ENCODE measurements at places on chromosomes 6 and 20. TPM values are rescaled to one million over a fixed set of nuclear protein-coding genes. Genes with fewer than 3 reads are reported as not detected.

DNA sequence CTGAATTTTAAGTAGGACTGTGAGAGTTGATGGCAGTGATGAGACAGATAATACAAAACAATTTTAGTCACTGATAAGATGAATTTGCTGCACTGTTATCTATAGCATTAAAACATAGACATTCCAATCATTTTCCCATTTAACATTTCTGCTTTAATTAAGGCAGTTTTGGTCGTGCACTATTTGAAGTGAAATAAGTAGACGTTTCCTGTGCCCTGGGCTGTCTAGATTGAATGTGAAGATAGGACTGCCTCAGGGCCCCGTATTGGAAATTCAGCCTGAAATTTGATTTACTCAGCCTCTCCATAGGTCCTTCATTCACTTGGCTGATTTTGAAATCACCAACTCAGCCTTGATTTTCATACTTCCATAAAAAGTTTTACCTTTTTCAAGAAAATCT, 48.3 kb downstream of the ARID1B start:
- no peak for DNase-seq

DNA sequence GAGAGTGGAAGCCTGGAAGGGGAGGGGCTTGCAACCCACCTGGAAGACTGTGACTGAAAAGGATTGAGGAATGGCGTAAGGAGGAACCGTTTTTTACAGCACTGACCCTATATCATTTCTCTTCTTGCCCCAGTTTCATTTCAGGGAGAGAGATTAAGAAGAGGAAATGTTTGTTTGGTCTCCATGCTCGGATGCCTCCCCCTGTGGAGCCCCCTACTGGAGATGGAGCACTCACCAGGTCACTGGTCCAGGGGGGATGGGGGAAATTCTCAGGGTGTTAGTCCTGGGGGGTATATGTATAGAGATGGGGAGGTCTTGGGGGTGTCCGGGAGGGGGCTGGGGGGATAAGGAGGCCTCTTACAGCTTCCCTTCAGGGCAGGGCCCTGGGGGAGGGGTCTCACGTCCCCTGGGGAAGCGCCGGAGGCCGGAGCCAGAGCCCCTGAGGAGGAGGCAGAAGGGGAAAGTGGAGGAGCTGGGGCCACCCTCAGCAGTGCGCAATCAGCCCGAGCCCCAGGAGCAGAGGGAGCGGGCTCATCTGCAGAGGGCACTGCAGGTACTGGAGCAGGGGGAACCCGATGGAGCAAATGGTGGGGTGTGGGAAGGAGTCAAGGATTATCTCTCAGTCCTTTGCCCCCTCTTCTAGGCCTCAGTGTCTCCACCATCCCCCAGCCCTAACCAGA, 3.2 kb downstream of the CUTA start:
- no peak for DNase-seq

GNMT gene
- 6.5 TPM for total RNA-seq

GTSF1L gene
- not detected for total RNA-seq

TULP1 gene
- total RNA-seq: not detected

All from hepatocyte (in vitro differentiated cells).